Caco-2 (cell line): ENCODE measurements at places on chromosomes 2 and 18.

GRCh38 chr2:5121642-5122041 lies 570.5 kb upstream of the SOX11 start:
- peak; percentile 39 for DNase-seq

GRCh38 chr18:21134895-21135294 lies 23.3 kb upstream of the ROCK1 start:
- DNase-seq, result no peak

- DNase-seq, result no peak
Observed at GRCh38 chr2:123061534-123061933, 963.6 kb upstream of the CNTNAP5 start.

- no peak for DNase-seq
Observed at GRCh38 chr2:8578335-8579244, 103.3 kb upstream of the ID2 start.

- no peak for DNase-seq
Observed at GRCh38 chr2:68771211-68771751, 36.7 kb downstream of the ARHGAP25 start.

- DNase-seq, result no peak
Observed at GRCh38 chr2:129276978-129277584, 702.4 kb upstream of the RAB6C start.

- DNase-seq, result no peak
Observed at GRCh38 chr18:57780706-57781347, 22.3 kb downstream of the ATP8B1 start.

DNA sequence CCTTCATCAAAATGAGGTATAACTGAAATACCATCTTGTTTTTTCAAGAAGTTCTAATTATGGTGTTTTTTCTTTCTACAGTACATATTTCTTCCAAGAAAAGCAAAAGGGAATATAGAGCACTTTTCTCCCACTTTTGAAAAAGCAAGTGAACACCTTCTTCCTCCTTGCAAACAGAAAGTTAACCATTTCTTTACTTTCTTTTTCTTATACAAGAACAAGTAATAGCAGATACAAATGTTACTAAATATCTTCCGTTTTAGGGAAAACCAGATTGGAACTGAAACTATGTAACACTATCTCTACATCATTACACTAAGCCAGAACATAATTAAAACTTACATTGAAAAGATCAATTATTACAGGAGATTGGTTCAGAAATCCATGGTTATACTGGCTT lies 44.0 kb downstream of the COBLL1 start:
- DNase-seq, result no peak

DNA sequence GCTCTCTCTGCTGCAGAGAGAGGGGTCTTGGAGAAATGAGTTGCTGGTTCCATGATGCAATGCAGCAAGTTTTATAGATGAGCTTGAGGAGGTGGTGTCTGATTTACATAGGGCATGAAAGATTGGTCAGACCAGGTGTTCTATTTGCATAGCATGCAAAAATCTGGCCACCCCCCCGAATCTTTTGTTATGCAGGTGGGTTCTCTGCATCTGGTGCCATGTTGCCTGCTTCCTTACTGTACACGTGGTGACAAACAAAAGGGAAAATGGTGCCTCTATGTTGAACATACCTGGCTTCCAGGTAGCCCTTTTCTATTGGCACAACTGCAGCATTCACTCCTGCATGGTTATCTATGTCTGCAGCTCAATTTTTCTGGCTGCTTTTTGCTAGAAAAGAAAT lies 169.4 kb downstream of the GALNT1 start:
- DNase-seq, result no peak

DNA sequence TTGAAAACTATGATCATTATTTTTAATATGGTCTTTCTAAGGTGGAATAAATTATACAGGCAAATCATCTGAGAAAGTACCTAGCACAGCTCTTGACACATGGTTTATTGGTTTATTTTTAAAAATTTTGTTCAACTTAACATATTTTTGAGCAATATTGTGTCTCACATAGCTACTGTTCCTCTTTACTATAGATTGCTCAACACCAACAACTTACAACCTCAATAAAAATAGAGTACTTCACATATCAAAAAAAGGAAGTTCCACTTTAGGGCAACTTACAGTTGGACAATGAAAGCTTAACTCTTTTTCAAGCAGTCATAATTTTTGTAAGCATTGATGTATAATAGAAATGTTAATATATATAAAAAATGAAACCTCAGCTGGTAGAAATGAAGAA lies 440.9 kb upstream of the UBE2E3 start:
- DNase-seq, result no peak

GRCh38 chr2:97068074-97068473 lies 26.6 kb downstream of the FAHD2B start:
- DNase-seq, result no peak

GRCh38 chr2:176169181-176169580 lies 12.1 kb downstream of the HOXD3 start:
- DNase-seq, result no peak

- DNase-seq, result no peak
Observed at GRCh38 chr2:64929333-64929732, 59.9 kb upstream of the SLC1A4 start.

GRCh38 chr2:184734338-184734737 lies 136.0 kb downstream of the ZNF804A start:
- no peak for DNase-seq

- DNase-seq, result no peak
Observed at GRCh38 chr18:67574749-67575148, 58.2 kb upstream of the DSEL start.

GRCh38 chr18:13517369-13517768 lies 209.0 kb downstream of the FAM210A start:
- DNase-seq, result no peak

- no peak for DNase-seq
Observed at GRCh38 chr2:199128476-199129229, 329.1 kb downstream of the SATB2 start.

GRCh38 chr18:70421471-70422390 lies 132.9 kb downstream of the SOCS6 start:
- DNase-seq, result no peak

DNA sequence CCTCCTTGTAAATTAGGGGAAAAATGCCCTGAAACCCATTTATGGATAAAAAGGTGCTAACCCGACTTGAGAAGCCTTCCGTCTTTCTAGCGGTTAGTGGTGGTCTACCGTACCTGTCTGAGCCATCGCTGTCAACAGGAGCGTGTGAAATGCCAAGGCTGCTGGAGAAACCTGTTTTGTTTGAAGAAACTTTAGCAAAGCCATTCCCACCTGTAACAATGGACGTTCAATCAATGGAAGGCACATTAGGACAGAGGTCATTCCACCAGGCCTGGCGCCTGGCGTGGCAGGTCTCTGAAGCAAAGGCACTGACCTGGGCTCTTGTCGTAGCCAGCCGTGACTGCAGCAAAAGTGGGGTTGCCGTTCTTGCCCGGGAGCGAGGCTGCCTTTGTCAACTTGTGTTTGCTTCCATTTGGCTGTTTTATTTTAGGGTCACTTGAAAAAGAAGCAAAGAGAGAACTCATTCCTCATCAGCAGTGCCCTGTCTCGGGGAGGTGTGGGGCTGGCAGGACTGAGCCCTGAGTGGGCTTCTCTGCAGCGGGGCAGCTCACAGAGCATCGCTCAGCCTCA lies 47.2 kb downstream of the ZAP70 start:
- no peak for DNase-seq

DNA sequence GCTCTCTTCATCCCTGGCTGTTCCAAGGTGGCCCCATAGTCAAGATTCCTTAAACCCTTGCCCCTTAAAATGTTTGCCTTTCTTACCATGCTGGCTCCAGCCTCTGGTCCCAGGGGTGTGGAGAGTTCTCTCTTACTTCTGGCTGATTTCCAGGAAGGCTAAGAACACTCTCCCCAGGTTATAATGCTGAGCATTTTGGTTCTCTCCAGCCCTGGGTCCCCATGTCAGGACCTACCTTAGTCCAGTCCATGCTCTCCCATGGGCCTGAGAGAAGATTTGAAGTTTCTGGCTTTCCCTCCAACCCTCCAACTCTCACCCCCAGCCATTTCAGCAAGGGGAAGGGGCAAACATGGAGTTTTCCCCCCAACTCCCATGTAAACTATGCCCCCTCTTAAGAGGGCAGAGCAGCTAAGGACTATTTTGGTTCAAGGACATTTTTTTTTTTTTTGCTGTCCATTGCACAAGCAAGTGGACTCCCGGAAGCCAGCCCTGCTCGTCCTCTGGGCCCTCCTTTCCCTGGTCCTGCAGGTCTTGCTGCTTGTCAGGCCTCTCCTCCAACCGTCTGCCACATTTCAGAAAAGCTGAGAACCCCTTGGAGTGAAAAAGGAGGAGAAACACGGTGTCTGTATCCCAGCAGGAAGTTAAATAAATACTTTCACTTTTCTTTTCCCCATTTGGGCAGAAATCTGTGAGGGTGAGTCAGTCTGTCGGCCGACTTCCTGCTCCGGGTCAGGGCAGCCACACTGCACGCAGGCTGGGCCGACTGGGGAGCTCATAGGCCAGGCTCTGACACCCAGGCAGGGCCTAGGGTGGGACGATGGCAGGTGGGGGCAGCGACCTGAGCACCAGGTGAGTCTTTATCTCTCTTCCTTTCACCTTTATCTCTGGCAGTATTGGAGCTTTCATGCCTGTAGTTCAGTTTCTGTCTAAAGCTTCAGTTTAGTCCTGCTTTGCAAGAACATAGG lies at the start of gene SP140L:
TSS of gene SP140L (plus strand) at position 741 of the 965 bp plus-strand sequence. CDS start at position 818, 77 bp downstream.
- no peak for DNase-seq

DNA sequence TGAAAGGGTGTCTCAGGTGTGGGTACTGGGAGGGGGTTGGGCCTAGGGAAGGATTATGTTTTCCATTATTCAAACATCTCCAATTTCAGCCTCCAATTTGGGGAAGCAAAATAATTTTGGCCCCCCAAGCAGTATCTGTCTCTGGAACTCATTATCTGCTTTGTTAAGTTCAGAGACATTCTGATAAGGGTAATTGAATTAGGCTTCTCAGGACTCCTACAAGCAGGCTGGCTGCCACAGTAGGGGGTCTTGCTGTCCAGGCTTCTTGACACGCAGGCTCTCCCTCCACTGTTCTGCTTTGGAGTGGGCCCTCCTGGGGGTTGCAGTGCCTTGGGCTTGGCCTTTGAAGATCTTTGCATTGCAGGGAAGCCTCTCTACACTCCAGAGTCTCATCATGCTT lies 108.1 kb upstream of the SIX2 start:
- no peak for DNase-seq

DNA sequence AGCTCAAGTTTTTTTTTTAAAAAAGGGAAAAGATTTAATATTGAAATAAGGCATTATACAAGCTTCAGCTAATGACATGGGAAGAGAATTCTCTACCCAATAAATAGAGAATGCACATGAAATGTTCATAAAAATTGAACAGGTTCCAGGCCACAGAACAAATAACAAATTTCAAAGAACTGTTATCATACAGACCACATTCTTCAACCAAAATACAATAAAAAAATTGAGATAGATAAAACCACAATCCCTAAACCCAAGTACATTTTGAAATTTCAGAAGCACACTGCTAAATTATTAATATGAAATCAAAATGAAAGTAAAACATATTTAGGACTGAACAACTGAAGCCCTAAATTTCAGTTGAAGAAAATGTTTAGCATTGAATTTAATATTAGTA lies 89.6 kb downstream of the BCL2 start:
- DNase-seq, result no peak

- DNase-seq, result no peak
Observed at GRCh38 chr2:29361231-29361630, 246.0 kb downstream of the CLIP4 start.

GRCh38 chr2:160324917-160325316 lies 124.8 kb upstream of the ITGB6 start:
- DNase-seq, result no peak

- DNase-seq, result no peak
Observed at GRCh38 chr2:229090225-229090624, 180.9 kb downstream of the PID1 start.

DNA sequence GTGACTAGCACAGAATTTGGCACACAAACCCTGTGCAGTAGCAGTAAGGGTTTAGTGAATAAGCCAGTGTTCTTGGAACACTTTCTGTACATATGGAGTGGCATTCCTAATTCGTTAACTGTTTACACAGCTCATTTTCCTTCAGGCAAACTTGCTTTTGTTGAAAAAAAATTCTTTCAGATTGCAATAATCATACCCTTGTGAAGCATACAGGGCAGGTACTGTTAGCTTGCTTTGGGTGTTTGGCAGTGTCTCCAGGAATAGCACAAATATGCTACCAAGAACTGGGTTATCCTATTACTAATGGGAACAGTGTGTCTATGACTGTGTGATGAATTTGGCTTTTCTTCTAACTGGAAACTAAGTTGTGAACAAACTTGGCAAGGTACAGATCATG lies 33.4 kb downstream of the UGP2 start:
- no peak for DNase-seq

GRCh38 chr2:66698576-66699239 lies 263.8 kb downstream of the MEIS1 start:
- DNase-seq, result no peak

DNA sequence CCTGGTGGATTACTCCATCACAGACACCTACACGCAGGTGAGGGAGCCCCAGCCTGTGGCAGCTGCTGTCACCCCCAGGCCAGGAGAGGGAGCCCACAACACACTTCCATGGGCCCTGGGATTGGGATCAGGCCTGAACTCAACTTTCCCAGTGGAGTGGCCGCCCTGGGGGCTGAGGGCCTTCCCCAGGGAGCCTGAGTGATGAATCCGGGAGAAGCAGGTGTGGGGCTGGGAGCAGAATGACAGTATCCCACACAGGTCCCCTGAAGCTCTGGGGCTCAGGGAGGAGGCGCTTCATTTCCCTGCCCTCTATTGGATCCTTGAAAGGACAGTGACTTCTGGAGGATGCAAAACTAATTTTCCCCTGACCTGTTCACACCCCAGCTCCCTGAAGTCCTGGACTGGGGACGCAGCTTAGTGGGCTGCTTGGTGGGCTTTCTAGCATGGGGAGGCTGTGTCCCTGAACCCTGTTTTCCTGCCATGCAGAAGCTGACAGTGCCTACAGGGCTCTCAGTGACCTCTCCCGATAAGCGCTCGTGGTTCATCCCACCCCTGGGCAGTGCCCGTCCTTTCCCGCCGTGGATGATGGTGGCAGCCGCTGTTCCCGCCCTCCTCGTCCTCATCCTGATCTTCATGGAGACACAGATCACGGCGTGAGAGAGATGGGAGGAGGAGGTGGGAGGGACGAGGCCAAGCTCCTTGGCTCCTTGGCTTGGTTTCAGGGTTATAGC lies 11.0 kb downstream of the SLC4A3 start:
- peak; percentile 64 for DNase-seq

GRCh38 chr2:47265158-47265557 lies 110.0 kb upstream of the STPG4 start:
- peak; percentile 37 for DNase-seq

GRCh38 chr2:31232586-31232985 lies 1.4 kb upstream of the EHD3 start:
- no peak for DNase-seq

GRCh38 chr2:234804704-234805103 lies 147.1 kb upstream of the SH3BP4 start:
- no peak for DNase-seq
